ENCODE measurements at places on chromosomes 13 and 19. TPM values are rescaled to one million over a fixed set of nuclear protein-coding genes. Genes with fewer than 3 reads are reported as not detected.
A peak's percentile ranks its signal among the peaks of the same experiment; 100 is the strongest.

- DNase-seq: no peak
Measured at GRCh38 chr19:34838753-34839431, 65.9 kb upstream of the ZNF599 start.

- DNase-seq: no peak
Measured at GRCh38 chr19:16272945-16273344, 51.7 kb upstream of the KLF2 start.

NR2F6 gene
- 121 TPM for total RNA-seq

- no peak for DNase-seq
Measured at GRCh38 chr13:33945477-33945876, 127.5 kb downstream of the RFC3 start.

GRCh38 chr19:29871143-29871542, 59.4 kb downstream of the CCNE1 start:
- no peak for DNase-seq

OR7A5 gene
- total RNA-seq: not detected

DNA sequence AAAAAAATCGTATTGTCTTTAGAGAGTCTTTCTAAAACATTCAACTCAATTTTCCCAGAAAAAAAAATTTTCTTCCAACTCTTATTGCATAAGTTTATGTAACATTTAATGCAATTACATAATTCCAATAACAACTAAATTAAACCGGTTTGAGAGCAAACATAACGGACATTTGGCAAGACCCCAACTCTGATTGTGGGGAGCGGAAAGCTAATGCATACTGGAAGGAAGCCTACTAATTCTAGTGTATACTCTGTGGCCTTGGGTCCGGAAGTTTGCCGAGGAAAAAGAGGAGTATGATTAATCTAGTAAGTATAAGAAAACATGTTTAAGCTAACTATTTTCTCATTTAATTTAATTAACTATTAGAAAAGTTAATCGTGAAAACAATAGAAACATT, 21.3 kb upstream of the MIR17HG start:
- no peak for DNase-seq

GRCh38 chr19:16435999-16436650, 35.6 kb downstream of the EPS15L1 start:
- DNase-seq: peak; percentile 29

ATP4A gene
- total RNA-seq: not detected

GRCh38 chr13:77416666-77417212, 89.8 kb upstream of the MYCBP2 start:
- DNase-seq: no peak

DNA sequence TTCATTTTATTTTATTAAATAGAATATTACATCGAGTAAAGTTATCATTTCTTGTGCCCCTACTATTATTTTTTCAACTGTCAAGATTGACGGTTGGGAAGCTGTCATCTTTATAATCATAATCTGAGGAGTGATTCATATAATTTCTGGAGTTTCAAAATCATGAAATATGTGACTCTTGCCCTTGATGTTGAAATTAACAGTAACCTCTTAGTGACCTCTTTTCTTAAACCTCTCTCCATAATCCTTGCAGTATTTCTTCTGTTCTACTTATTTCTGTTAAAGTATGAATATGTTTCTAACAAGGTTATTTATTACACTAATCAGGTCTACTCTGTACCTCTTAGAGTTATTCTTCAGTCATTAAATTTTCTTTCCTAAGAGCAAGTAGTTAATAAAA, 663.8 kb downstream of the LIG4 start:
- no peak for DNase-seq

ZMYM2 gene
- 14.9 TPM for total RNA-seq

GRCh38 chr13:89363144-89363543, 1692.0 kb downstream of the SLITRK5 start:
- no peak for DNase-seq

- DNase-seq: no peak
Measured at GRCh38 chr19:49110567-49110966, 3.6 kb upstream of the LIN7B start.
